Bone marrow (tissue), 2 donors: ENCODE measurements at places on chromosomes 16 and 17.

GRCh38 chr17:45364531-45365390, 47.9 kb upstream of the MAP3K14 start:
- no peak for DNase-seq

- no peak for DNase-seq
Measured at GRCh38 chr16:11016993-11017392, 72.6 kb downstream of the CLEC16A start.

- no peak for DNase-seq
Measured at GRCh38 chr16:83903751-83904150, 4.8 kb downstream of the MLYCD start.

DNA sequence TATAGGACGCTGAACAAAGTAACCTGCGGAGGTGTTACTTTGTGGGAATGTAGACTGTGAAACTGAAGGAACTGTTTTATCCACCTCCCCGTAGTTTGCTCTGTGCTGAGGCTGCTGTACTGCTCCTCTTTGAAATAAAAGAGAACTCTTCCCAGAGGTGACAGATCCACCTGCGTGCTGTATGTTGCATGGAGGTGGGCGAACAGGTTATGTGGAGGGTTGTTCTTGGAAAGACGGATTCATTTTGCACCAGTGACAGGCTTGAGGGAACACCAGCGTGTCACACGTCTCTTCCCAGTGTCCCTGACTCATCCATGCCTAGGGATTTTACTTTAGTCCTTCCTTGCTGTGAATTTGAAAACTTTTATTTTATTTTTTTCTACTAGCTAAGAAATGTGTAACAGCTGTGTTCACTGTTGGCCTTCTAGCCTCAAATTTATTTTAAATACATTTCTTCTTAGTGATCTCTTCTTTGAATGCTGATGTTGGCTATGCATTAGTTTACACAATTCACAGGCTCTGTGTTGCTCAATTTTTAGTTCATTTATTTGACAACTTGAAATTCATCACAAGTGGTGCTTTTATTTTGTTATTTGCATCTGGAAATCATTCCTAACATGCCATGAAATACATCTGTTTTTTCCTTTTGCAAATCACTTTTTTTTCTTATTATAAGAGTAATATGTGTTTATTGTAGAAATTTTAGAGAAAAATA, 512.4 kb downstream of the CDH13 start:
- no peak for DNase-seq

DNA sequence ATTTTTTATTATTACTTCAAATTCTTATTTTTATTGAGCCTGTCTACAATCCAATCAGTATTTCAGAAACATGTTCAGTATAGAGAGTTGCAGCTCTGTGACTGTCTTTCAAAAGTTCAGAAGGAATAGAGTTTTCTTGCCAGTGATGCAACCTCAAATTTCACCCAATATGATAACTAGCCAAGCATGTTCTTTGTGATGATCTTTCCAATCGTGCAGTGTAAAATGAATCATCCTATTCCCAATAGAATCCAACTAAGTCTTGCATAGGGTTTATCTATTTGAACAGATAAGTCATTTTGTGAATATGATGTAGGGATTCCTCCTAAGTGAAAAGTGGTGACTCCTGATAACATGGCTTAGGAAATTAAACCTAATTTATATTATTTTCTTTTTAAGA, 937.8 kb downstream of the KCNJ2 start:
- no peak for DNase-seq

DNA sequence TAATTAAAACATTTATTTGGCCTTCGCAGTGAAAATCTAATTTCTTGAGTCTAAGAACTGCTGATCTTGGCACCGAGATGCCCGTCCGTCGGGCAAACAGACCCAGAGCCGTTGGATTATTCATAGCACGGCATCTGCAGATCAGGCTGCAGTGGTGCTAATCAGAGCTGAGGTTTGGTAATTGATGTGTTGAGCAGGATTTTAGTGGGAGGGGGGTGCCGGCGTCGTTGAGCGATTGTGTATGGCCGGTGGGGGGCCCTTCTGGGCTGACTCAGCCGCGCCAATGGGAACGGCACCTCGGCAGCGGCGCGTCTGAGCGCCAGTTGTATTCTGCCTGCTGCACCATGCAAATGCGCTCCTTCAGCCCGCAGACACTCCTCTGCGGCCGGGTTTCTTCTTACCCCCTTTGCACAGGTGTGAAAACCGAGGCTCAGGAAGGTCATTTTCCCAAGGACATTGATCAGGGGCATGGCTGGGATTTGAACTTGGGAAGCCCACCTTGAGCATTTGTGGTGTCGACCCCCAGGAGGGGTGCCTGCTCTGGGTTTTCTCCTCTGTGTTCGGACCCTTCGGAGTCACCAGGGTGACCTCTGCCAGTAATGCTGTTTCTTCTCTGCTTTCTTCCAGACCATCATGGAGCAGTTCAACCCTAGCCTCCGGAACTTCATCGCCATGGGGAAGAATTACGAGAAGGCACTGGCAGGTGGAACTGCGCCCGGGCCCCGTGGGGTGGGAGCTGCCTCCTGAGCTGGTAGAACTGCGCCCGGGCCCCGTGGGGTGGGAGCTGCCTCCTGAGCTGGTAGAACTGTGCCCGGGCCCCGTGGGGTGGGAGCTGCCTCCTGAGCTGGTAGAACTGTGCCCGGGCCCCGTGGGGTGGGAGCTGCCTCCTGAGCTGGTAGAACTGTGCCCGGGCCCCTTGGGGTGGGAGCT, 18.4 kb downstream of the BAIAP2 start:
- DNase-seq = no peak

- DNase-seq = peak; percentile 48
Measured at GRCh38 chr17:42387661-42388380, 421 bp downstream of the STAT3 start.

DNA sequence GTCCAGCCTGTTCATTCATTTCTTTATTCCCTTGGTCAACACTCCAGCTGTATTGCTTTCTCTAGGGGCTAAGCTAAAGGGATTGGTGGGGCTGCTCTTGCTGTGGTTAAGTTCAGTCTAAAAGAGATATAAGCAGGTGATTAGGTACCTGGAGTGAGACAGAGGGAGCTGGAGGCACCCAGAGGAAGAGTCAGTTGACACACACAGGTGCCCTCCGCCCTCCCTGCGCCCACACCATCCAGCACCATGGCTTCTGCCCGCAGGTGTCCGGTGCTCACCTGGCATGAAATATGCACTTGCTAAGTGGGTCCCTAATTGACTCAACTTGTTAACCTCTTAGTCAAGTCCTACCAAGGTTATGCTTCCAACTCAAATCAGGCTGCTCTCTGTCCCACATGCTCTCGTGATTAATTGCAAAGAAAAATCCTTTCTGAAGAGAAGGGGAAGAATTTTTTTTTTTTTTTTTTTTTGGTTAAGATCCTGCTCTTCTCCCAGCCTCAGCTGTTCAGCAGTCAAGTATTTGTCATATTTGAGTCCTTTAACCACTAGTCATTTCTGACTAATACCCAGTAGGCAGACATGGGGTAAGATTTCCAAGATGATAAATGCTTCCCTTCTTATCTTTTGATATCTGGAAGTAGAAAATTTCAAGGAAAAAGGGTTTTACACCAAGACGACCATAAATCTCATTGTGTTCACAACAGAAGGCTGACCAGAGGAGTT, 199.8 kb upstream of the WSCD1 start:
- DNase-seq = no peak

GRCh38 chr16:57615813-57616212, 12.6 kb upstream of the ADGRG1 start:
- DNase-seq = no peak

- DNase-seq = no peak
Measured at GRCh38 chr17:68382582-68383085, 74.7 kb downstream of the WIPI1 start.

DNA sequence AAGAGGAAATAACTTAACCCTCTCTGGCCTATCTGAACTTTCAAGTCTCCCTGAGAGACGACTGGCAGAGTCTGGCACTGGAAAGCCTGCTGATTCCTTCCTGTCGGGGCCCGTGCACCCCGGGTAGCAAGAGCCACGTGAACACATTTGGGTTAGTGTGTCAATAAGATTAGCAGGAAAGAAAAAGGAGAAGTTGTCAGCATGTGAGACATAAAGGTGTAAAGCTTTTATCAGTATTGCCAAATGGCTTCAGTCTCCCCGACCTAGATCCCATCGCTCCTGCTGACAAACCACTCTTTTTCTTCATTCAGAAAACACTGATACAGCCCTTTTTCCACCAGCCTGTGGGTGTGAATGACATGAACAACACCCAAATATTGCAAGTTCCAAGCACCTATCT, 74.4 kb downstream of the CCT6B start:
- no peak for DNase-seq

- DNase-seq = no peak
Measured at GRCh38 chr17:43327834-43328420, 70.9 kb upstream of the ARL4D start.

DNA sequence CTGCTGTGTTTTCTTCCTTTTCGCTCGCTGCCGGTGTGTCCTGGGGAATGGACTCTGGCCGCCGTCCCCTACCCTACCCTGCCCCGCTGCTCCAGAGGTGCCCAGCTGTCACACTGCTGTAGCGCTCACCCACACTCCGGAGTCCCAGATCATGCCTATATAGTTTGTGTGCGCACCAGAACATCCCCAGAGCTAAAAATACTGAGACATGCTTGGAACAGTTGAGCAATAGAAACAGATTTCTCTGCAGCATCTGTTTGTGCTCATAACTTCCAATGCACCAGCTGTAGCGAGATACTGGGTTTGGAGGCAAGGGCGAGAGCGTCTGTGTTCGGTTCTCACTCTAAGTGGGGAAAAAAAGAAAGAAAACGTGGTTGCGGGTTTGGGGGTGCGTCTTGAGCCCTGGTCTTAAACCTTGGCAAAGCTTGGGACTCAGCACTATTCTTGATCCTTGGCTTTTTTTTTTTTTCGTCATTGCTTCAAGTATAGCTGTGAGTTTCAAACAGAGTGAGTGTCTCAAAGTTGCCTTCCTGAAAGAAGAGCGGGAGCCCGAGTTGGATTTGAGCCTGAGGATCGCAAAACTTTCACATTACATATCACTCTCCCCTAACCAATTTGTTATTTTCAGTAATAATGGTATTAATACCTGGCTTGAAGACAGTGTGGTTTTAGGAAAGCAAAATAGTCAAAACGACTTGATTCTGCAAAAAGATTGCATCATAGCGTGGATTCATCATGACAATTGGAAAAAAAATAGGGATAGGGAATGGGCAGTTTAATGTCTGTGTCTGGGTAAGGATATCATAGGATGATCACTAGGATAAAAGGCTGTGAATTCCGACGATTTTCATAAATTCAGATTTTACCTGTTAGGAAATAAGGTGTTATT, 621 bp downstream of the KCNJ2 start:
- DNase-seq = no peak

- DNase-seq = no peak
Measured at GRCh38 chr16:85655216-85656129, 33.3 kb downstream of the GINS2 start.

DNA sequence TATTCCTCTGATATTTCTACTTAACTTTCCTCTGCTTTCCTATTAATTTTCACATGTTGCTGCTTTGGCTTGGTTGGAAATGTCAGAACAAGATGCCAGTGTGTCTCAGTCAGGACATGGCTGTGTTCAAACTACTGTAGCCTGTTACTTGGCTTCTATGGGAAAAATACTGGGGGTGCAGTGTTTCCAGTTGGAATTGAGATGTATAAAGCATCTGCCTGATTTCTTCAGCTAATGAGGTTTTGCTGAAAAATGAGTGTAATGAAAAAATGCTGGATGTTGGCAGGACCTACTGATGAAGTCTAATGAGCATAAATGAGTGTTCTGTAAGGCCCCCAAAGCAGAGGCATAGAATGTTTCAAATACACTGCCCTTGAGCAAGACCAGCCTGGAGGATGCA, 166.6 kb downstream of the PHKB start:
- no peak for DNase-seq

DNA sequence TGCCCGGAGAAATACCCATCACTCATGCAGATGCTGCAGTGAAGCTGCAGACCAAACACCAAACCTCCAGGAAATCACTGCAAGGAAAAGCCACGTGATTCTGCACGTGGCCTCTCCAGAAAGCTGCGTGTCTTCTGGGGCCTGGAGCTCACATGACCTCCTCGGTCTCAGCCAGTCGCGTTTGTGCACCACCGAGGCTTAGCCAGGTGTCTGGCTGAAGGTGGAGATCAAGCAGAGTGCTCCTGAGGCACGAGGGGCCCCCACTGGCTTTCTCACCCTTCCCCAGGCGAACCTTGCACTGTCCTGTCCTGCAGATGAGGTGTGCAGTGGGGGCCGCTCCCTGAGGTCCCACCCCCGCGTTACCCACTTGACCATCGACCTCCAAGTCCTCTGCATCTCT, 257.3 kb downstream of the RBFOX3 start:
- DNase-seq = no peak

- no peak for DNase-seq
Measured at GRCh38 chr17:45265821-45266220, 3.9 kb upstream of the SPATA32 start.

DNA sequence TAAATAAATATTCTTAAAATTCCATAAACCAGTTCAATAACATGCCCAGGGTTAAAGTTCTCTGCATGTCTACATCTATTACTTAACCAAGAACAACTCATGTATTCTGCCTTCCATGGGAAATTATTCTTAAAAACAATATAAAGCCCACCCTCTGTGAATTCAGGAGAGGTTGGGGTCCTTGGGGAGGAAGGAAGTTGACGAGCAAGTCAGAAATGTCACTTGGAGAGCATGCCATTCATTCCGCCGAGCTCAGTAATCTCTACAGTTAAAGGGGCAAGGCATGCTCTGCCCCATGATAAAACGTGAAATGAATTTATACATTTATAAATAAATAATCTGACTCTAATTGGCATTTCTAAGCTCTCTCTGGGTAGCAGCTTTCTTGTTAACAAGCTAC, 405.1 kb downstream of the TOX3 start:
- no peak for DNase-seq

- DNase-seq = no peak
Measured at GRCh38 chr16:79188115-79188738, 412.3 kb downstream of the MAF start.

DNA sequence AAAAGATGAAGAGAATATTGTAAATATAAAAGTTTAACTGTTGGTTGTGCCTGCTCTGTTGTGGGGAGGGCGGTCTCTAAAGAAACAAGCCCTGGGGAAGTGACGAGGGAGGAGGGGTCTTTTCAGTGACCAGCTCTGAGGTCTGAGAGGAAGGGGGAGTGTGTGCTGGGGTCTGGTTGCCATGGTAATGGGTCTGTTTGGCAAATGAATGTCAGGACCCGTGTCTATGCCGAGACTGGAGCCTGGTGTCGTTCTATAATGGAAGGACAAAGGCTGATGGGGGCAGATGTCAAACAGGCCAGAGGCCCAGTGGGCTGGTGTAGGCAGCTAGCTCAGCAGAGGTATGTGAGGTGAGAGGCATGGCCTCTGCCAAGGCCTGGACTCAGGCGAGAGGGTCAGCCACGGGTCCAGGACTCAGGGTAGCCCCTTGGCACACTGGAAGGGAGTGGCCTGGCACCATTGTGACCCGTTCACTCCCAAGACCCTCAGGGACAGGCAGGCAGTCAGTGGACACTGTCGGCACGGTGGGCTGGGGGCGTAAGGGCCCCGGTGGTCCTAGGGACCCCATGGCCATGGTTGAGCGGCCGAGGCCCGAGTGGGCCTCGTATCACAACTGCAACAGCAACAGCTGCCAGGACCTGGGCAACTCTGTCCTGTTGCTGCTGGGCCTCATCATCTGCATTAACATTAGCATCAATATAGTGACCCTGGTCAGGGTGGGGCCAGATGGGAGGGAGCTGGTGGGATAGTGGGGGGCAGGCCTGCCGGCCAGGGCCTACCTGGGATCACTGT, at the start of gene SPEM1:
Gene SPEM1 (plus strand): TSS at position 506 of the 792 bp plus-strand sequence. CDS start 61 bp downstream, at position 567.
- no peak for DNase-seq

- DNase-seq = no peak
Measured at GRCh38 chr16:68700831-68701230, 36.3 kb upstream of the CDH1 start.

- no peak for DNase-seq
Measured at GRCh38 chr17:20920815-20921199, 122.0 kb downstream of the USP22 start.
